Esophagus mucosa (tissue), 1 donor: ENCODE measurements at places on chromosomes 5 and 9. TPM values are rescaled to one million over a fixed set of nuclear protein-coding genes. Genes with fewer than 3 reads are reported as not detected.

GRCh38 chr9:18485714-18486113, 11.8 kb downstream of the ADAMTSL1 start:
- no peak for ATAC-seq

DNA sequence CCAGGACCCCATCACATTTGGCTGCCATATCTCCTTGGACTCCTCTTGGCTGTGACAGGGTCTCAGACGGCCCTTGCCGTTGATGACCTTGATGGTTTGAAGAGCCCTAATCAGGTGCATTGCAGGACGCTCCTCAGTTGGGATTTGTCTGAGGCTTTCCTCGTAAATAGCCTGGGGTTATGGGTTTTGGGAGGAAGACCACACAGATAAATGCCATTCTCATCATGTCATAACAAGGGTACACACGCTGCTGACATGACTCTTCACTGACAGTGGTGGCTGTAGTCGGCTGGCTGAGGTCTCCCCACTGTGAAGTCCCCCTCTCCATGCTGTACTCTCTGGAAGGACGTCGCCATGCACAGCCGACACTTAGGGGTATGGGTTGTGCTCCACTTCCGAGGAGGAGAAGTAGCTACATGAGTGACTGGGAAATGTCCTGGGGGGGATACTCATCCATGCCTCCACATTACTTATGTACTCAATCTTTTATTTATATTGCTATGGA, 42.9 kb upstream of the SPTLC1 start:
- no peak for ATAC-seq

DNA sequence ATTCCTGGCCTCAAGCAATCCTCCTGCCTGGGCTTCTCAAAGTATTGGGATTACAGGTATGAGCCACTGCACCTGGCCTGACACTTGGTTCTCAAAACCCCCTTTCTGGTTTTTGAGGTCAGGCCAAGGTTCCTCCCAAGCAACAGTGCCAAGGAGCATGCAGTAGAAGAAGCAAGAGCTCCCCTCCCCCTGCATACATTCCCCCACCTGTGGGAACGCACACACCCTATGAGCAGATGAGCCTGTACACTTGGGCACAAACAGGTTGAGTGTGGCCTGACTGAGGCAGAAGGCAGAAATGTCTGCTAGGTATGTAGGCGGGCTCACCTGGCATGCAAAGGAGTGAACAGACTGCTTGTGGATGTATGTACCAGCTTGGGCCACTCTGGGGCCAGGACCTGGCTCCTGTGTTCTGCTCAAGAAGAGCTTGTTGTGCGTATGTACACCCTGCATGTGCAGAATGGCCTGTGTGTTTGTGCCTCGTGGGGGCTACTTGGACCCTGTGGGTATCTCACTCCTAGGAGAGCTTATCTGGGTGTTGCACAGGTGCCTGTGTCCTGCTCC, 1.7 kb downstream of the GPRIN1 start:
- no peak for ATAC-seq

DNA sequence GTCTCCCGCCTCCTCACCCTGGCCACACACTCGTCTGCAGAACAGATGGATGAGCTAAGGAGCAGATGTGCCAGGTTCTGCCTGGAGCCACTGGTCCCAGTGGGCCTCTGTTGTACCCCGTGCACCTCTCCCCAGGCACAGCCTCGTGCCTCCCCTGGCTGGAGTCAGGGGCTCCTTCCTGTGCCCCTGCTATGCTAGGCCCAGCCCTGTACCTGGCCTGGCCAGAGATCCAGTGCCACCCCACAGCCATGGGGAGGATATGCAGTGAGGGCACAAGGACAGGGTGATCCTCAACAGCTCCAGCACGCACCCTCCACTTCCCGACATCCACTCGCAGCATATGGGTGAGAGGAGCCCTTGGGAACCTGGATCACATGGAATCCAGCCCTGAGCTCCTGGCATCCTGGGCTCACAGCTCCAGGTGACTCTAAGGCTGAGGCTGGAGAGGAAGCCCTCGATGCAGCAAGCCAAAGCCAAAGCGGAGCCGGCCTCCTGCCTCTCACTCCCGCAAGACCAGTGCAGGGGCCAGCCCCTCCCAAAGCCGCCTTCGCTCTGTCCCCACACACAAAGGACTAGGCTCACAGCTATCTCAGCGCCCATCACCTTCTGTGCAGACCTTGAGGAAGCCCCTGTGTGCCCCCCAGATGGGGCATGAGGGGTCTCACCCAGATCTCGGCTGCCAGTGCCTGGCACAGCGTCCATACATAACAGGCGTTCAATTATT, 23.7 kb upstream of the ADAMTS2 start:
- no peak for ATAC-seq

GRCh38 chr9:87641067-87641466, 84.9 kb upstream of the CTSL start:
- no peak for ATAC-seq

GRCh38 chr5:119285070-119285916, 70.5 kb upstream of the TNFAIP8 start:
- ATAC-seq, result no peak

DNA sequence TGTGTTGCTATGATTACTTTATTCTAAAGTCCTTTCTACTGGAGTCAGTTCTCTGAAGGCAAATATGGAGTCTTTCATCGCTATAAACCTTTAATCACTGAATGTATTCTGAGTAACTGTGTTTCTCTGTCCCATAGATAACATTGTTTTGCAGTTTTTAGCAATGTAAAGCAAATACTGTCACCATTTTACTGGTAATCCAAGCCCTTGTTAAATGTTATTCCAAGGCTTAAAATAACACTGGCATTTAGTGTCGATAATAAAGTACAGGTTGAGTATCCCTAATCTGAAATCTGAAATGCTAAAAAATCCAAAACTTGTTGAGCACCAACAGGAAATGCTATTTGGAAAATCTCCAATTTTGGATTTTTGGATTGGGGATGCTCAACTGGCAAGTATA, 24.6 kb downstream of the CCNH start:
- ATAC-seq, result no peak

The ZNF483 gene
- 0.36 TPM for total RNA-seq

The ADGRV1 gene
- total RNA-seq, result 3.7 TPM

The S1PR3 gene
- total RNA-seq, result 2.2 TPM

The NEURL1B gene
- 12.7 TPM for total RNA-seq

The MARCHF11 gene
- not detected for total RNA-seq
